GM12892 (cell line): ENCODE measurements at places on chromosomes 6 and 20.

- no peak for DNase-seq
Observed at GRCh38 chr6:11251553-11252360, 19.3 kb upstream of the NEDD9 start.

GRCh38 chr6:11433860-11434259 is 103.7 kb upstream of the TMEM170B start:
- no peak for DNase-seq

DNA sequence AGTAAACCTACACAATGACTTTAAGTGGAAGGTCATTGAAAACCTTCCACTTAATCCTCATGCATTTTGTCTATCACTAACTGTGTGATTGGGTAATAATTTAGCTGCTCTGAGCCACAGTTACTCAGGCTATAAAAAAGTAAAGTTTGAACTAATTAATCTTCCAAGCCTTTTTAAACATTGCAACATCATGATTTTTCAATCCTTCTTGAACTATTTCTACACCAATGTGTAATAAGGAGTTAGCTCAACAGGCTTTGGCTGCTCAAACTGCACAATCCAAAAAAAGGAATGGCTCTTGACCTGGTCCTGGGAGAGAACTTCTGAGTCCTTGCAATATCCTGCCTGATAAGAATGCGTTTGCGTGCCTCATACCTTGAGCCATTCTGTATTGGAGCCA is 34.8 kb upstream of the FILIP1 start:
- no peak for DNase-seq

DNA sequence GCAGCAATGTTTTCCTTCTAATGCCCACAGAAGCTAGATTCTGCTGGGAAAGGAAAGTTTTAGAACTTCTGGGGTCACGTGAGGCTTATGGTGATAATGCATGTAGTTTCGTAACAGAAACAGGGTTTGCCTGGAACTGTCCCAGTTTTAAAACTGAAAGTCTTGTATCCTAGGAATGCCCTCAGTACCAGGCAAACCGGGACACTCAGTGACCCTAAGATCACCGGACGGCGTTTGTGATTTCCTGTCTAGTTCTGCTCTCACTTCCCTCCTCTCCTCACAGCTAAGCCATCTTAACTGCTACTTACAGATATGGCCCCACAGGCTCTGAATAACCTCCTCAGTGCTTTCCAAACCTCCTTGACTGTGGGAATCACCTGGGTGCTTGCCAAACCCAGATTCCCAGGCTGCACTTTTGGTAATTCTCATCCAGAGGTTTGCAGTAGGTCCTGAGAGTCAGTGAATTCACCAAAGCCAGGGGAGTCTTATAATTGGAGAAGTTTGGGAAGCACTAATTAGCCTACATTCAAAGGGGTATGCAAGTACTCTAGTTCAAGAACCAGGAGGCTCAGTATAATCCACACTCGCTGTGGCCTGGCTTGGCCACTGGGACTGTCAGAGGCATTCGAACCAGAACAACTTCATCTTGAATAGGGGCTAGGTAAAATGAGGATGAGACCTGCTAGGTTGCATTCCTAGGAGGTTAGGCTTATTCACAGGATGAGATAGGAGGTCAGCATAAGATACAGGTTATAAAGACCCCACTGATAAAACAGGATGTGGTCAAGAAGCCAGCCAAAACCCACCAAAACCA is 231.6 kb upstream of the MYLIP start:
- DNase-seq, result no peak

DNA sequence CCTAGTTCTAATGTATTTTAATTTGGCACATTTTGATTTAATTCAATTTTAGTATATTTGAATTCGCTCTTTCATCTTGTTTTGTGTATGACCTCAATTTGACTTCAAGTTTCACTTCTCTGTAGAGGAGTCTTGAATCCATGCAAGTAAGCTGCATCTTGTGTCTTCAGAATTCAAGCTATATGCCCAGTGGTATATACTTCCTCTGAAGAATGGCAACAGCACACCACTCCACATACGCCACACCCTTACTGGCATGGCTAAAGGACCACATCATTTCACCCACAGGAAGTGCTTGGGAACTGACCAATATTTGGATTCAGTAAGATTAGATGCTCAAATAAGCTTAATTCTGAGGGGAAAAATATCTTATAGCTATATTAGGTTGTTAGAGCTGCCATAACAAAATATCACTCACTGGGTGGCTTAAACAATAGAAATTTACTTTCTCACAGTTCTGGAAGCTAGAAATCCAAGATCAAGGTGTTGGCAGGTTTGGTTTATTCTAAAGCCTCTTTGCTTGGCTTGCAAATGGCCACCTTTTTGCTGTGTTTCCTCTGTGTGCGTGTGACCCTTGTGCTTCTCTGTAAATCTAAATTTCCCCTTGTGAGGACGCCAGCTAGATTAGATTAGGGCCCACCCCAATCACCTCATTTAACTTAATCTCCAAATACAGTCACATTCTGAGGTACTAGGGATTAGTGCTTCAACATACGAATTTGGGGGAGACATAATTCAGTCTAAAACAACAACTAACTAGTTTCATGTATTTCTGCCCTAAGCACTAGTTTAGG is 2.8 kb upstream of the ASF1A start:
- DNase-seq, result no peak

GRCh38 chr20:3551681-3552434 is 81.0 kb downstream of the ATRN start:
- no peak for DNase-seq

- no peak for DNase-seq
Observed at GRCh38 chr6:127341471-127342202, 1.8 kb downstream of the ECHDC1 start.

GRCh38 chr6:115467726-115468125 is 593.0 kb downstream of the FRK start:
- no peak for DNase-seq

DNA sequence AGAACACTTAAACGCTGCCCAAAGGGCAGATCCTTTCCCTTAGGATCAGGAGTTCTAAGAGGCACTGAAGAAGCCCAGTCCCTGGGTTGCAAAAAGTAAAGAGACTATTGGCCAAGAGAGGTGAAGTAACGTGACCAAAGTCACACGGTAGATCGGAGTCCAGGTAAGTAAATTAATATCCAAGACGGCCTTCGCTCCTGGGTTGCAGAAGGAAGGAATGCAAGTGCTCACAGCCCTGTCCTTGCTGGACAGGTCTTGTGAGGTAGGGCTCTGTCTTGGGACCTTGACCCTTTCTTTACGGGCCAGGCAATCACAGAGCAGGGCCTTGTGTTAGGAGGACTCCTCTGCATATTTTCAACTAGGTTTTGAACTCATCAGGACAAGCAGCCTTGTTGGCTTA is 243.7 kb upstream of the PDE10A start:
- DNase-seq, result no peak

GRCh38 chr20:7161690-7162089 is 394.2 kb downstream of the BMP2 start:
- no peak for DNase-seq

- no peak for DNase-seq
Observed at GRCh38 chr6:90545448-90545847, 41.4 kb downstream of the MAP3K7 start.

GRCh38 chr6:72826744-72827438 is 205.0 kb downstream of the KCNQ5 start:
- DNase-seq, result no peak

GRCh38 chr6:51553246-51554015 is 534.0 kb downstream of the PKHD1 start:
- no peak for DNase-seq

DNA sequence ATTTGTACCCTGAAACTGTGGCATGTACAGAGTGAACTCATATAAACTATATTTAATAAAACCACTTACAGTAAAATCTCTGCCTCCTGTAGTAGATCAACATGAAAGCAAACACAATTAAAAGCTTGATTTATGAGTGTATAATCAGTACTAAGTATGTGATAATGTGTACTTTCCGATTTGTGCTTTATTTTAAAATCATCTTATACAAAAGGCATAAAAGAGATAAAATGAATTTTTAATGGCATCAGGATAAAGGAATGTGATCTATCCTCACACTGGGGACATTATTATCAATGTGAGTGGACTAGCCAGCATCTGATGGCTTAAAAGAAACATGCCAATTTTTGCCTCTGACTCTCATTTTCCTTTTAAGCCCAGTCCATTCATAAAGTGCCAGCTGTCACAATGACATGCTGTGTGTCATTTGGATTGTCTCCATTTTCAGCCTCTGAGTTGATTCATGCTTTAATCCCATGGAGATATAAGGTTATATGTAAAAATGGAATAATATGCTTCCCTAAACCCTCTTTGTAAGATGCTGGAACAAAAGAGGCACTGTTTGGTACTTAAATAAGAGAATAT is 831.6 kb upstream of the EYS start:
- no peak for DNase-seq

DNA sequence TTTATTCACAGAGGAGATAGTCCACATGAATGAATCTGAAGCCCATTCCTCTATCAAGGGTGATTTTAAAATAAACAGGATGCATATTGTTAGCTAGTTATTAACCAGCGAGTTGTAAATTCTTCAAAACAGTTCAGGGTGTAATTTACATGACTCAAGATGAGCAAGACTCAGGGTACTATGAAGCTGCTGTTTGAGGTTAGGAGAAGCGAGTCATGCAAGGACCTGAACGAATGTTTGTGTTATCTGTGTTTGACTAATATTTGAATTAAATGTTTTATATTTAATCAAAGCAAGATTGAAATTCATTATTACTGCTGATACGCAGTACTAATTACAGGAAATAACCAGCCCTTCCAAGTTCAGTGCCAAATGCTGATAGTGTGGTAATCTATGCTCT is 191.1 kb downstream of the SAMD5 start:
- no peak for DNase-seq

- no peak for DNase-seq
Observed at GRCh38 chr6:112502351-112503090, 155.4 kb downstream of the RFPL4B start.

- DNase-seq, result no peak
Observed at GRCh38 chr20:63270606-63271325, 1.8 kb upstream of the ARFGAP1 start.

DNA sequence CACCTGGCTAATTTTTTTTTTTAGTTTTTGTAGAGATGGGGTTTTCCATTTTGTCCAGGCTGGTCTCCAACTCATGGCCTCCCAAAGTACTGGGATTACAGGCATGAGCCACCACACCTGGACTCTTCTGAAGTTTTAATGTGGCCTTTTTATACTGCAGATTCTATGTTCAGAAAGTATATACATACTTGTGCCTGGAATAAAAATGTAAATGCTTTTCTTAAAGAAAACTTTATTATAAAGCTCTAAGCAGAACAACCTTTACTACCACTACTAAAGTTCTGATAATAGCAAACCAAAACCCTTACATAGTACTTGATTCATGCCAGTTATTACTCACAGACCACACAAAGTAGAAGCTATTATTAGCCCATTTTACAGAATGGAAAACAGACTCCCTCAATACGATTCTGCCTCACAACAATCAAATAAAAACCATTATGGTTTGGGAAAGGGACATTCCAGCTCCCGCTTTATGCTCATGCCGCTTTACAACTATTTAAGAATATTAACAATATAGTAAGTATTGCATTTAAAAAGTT is 5.3 kb downstream of the PHIP start:
- DNase-seq, result no peak

- no peak for DNase-seq
Observed at GRCh38 chr6:106612671-106613416, 16.5 kb downstream of the RTN4IP1 start.

GRCh38 chr6:136947037-136947436 is 24.9 kb downstream of the SLC35D3 start:
- no peak for DNase-seq

GRCh38 chr6:133644892-133645619 is 243.9 kb upstream of the TCF21 start:
- no peak for DNase-seq

DNA sequence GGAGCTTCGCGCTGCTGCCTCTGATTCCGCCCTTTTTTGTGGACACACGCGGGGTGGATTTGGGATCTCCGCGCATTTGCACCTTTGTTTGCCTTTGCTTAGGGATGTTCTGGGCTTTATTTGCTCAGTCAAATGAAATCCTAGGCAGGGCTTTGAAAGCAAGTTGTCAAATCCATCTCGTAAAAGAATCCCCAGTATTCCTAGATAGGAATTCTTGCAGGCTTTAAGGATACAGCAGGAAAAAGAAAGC is 453 bp downstream of the CEP57L1 start:
- DNase-seq, result no peak

GRCh38 chr6:3296078-3296477 is 37.3 kb downstream of the PSMG4 start:
- DNase-seq, result no peak

DNA sequence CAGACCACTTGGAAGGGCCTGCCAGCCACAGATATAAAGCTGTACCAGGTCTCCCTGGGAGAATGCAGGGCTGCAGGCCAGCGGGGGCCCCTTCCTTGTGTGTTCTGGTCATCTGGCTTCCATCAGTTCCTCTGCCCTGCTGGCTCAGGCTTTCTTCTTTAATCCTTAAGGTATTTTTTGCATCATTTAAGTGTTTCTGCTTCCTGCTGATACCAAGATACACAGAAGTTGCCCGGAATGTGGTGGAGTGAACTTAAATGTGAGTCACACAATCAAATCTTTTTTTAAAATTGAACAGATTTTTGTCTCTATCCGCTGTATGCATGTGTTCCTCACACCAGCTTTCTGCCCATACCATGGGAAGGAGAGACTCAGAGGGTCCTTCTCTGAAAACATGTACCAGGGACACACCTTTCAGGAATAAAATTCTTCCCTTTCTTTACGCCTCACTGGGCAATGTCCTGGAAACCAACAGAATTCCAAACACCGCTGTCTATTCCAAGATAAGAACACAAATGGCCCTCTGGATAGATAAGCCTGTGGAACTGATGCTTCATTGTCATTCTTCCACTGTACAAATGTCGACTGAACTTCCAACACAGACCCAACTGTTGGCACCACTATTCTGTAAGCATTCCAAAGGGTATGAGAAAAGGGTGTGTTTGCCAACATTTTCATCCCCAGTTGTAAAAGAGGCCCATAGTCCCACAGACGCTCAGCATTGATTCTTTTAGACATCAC is 206.2 kb upstream of the MYLIP start:
- no peak for DNase-seq

- DNase-seq, result no peak
Observed at GRCh38 chr6:15495375-15495901, 167.4 kb downstream of the DTNBP1 start.

GRCh38 chr20:64104667-64105451 is 2.5 kb downstream of the NPBWR2 start:
- no peak for DNase-seq

GRCh38 chr6:16800942-16801341 is 39.7 kb upstream of the ATXN1 start:
- DNase-seq, result no peak

- DNase-seq, result no peak
Observed at GRCh38 chr6:25223490-25223991, 55.6 kb upstream of the CARMIL1 start.

- DNase-seq, result no peak
Observed at GRCh38 chr20:44465001-44465560, 10.6 kb upstream of the TTPAL start.
